Activated CD4-positive, alpha-beta memory T cell treated with anti-CD3 and anti-CD28 coated beads, Interleukin-2, amount 10 ng/mL, durations not matched to agents 7 days and 5 days (primary cell): ENCODE measurements at places on chromosomes 7 and 10. TPM values are rescaled to one million over a fixed set of nuclear protein-coding genes. Genes with fewer than 3 reads are reported as not detected.

NRG3 gene
- total RNA-seq: not detected

HMX2 gene
- not detected for total RNA-seq

ASIC3 gene
- total RNA-seq: 5.5 TPM

LGI1 gene
- not detected for total RNA-seq

ADAMTS14 gene
- total RNA-seq: not detected

TMEM26 gene
- not detected for total RNA-seq

CPA2 gene
- not detected for total RNA-seq

EEF1AKMT2 gene
- 32.5 TPM for total RNA-seq

CHN2 gene
- total RNA-seq: 6.8 TPM

SPDYE2 gene
- not detected for total RNA-seq

NPFFR1 gene
- total RNA-seq: not detected

CTAGE8 gene
- total RNA-seq: 1.4 TPM

DNAJC1 gene
- 35.7 TPM for total RNA-seq

EFCAB10 gene
- not detected for total RNA-seq

USP54 gene
- 3.4 TPM for total RNA-seq

BICC1 gene
- total RNA-seq: 0.08 TPM

CH25H gene
- not detected for total RNA-seq

KLF6 gene
- total RNA-seq: 220 TPM

TFPI2 gene
- total RNA-seq: not detected

DNA sequence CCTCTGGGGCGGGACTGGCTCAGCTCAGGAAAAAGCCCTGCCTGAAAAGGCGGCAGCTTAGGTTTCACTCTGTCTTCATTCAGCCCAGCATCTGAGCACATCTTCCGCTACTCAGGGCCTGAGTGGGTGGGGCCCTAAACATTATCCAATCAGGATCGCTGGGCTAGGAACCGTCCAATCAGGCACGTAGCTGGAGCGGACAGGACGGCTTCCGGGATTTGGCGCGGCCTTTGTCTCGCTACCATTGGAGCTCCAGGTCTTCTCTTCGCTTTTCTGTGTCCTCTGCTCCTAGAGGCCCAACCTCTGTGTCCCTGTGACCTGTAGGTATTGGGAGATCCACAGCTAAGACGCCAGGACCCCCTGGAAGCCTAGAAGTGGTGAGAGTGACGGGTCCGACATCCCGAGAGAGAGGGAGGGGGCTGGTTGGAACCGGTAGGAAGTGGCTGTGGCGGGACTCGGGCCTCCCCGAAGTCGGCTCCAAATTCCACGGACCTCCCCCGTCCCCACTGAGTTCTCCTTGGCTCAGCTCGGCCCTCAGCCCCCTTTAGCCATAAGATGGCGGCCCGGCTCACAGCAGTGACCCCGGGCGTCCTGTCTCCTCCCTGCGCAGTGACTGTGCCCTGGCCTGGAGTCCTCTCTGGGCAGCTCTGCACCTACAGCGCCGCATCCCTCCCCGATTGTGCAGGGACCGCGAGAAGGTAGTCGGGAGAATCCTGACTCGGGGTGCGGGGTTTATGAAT lies 99.1 kb downstream of the ZNF680 start:
- H3K27me3 ChIP-seq: no peaks in the 10 kb centered on the region
- no peak overlapping the region for H3K27ac ChIP-seq
- no peaks in the 10 kb centered on the region for H3K36me3 ChIP-seq
- H3K4me3 ChIP-seq: peak overlapping the region; percentile 7
- DNase-seq: peak; percentile 16
- H3K4me1 ChIP-seq: no peaks in the 10 kb centered on the region

GRCh38 chr7:137951700-137952425 lies 50.0 kb downstream of the CREB3L2 start:
- no peaks in the 10 kb centered on the region for H3K27me3 ChIP-seq
- peaks cover 5% of the 10 kb centered on the region for H3K36me3 ChIP-seq
- peaks cover 15% of the 10 kb centered on the region for H3K4me1 ChIP-seq
- H3K4me3 ChIP-seq: no peak overlapping the region
- H3K27ac ChIP-seq: no peak overlapping the region

DNA sequence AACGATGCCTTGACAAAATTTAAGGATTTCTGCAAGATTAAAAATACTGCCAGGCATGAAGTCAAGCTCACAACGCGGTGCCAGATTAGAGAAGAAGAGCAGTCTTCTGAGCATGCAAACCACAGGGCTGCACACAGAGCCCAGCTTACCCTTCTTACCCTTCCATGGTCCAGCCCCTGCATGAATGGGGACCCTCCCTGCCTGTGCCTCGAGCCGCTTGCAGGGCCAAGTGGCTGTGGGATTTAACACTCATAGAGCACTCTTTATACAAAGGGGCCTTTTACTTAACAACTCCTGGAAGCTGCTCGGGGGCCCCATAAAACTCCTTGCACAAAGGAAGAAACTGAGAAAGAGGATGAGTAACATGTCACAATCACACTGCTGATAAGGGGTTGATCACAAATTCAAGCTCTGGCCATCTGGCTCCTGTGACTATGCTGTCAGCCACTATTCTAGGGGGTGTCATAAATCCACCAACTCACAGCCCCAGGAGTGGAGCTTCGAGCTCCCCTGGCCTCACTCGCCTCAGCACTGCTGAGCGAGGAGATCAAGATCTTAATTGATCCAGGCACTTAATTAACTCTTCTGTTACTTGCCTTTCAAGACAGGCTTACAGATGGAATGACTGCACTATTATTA lies 514.8 kb downstream of the TNS3 start:
- H3K27ac ChIP-seq: no peak overlapping the region
- DNase-seq: no peak
- H3K4me1 ChIP-seq: no peaks in the 10 kb centered on the region
- H3K27me3 ChIP-seq: no peaks in the 10 kb centered on the region

DNA sequence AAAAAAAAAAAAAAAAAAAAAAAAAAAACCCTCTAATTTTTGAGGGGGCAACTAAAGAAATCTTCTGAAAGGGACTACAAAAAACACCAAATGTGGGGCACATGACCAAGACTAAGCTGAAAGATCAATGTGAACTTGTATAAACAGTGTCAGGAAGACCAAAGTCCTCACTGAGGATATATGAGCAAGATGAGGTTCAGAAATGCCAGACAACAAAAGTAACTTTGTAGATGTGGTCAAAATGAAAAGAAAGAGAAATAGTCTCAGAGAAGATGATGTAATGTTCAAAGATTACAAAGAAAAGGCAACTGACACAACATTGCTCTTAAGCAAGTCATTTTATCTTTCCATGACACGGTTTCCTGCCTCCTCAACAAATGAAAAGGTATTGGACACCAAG lies 48.7 kb upstream of the PTPRZ1 start:
- H3K27ac ChIP-seq: no peak overlapping the region
- H3K36me3 ChIP-seq: no peaks in the 10 kb centered on the region
- no peak for DNase-seq

DNA sequence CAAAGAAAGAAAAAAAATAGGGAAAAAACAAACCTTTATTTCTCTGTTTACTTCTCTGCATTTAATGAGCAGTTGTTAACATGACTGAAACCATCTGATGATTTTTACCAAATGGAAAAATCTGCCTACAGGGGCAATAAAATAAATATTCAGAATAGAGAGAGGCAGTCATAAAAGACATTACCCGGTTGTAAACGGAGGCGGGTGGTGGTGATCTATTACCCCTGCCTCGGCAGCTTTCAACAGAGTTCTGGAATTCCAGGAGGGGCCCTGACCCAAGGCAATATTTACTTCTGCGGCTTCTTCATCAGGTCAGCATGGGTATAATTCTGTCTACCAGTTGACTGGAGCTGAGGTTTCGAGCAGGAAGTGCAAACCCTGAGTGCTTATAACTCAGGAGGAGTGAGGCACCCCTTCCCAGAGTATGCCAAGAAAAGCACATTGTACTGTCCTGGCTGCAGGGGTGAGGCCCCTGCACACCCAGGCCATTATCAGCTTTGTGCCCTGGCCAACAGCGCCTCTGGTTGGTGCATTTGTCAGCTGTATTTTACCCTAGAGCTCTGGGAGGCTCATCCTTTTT lies 8.2 kb upstream of the CXCL12 start:
- DNase-seq: no peak
- no peak overlapping the region for H3K27ac ChIP-seq
- H3K36me3 ChIP-seq: no peaks in the 10 kb centered on the region
- H3K4me1 ChIP-seq: no peaks in the 10 kb centered on the region
- peaks cover 4% of the 10 kb centered on the region for H3K27me3 ChIP-seq
- no peak overlapping the region for H3K4me3 ChIP-seq

DNA sequence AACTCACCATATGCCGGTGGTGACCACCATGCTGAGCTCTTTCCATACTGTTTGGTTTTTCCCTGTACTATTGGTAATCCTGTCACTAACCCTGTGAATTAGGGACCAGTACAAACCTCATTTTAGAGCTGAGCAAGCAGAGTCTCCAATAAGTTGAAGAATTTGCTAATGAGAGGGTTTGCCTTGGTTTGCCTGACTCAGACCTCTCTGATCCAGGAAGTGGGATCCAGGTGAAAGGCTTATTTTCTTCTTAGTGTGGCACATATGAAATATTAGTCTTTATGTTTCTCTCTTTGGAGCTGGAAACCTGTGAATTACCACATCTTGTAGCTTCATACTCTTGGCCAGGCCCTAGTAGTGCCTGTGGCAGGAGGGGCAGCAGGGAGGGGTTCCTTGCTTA lies 114.1 kb upstream of the IGFBP3 start:
- no peak overlapping the region for H3K27ac ChIP-seq
- no peaks in the 10 kb centered on the region for H3K27me3 ChIP-seq
- no peak for DNase-seq
- no peak overlapping the region for H3K4me3 ChIP-seq

GRCh38 chr10:2543142-2543886 lies 524.0 kb upstream of the PFKP start:
- no peak overlapping the region for H3K27ac ChIP-seq
- no peaks in the 10 kb centered on the region for H3K27me3 ChIP-seq
- no peak overlapping the region for H3K4me3 ChIP-seq
- H3K36me3 ChIP-seq: no peaks in the 10 kb centered on the region

GRCh38 chr10:121830101-121830500 lies 97.7 kb downstream of the ATE1 start:
- H3K36me3 ChIP-seq: peaks cover 24% of the 10 kb centered on the region
- DNase-seq: no peak
- H3K27ac ChIP-seq: no peak overlapping the region
- no peak overlapping the region for H3K4me3 ChIP-seq

GRCh38 chr10:61016630-61017029 lies 72.6 kb upstream of the RHOBTB1 start:
- no peak overlapping the region for H3K4me3 ChIP-seq
- H3K36me3 ChIP-seq: no peaks in the 10 kb centered on the region
- H3K27ac ChIP-seq: no peak overlapping the region
- peaks cover 6% of the 10 kb centered on the region for H3K27me3 ChIP-seq
- no peak for DNase-seq

- H3K4me3 ChIP-seq: no peak overlapping the region
These were observed 155.4 kb downstream of the ATE1 start for GRCh38 chr10:121772406-121772805.

- H3K36me3 ChIP-seq: no peaks in the 10 kb centered on the region
- H3K27me3 ChIP-seq: no peaks in the 10 kb centered on the region
- DNase-seq: no peak
- no peak overlapping the region for H3K27ac ChIP-seq
These were observed 145.2 kb downstream of the ST7 start for GRCh38 chr7:117098457-117098856.

DNA sequence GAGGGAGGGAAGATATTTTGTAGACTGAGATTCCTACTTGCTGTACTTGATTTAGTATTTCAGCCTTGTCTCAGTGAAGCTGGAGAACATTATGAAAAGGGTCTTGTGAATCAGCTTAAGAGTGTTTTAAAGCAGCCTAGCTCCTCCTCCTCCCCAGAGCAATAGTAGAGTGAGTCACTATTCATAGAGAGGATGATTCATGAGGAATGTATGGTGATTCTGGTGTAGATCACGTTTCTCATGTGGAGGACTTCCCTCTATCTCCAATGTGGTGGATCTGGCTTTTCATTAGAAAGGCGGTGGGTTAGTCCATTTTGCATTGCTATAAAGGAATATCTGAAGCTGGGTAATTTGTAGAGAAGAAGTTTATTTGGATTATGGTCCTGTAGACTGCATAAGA lies 340.1 kb upstream of the CHRM2 start:
- no peak overlapping the region for H3K4me3 ChIP-seq
- no peaks in the 10 kb centered on the region for H3K36me3 ChIP-seq
- H3K4me1 ChIP-seq: no peaks in the 10 kb centered on the region

GRCh38 chr7:16587790-16588189 lies 57.8 kb downstream of the ANKMY2 start:
- H3K27me3 ChIP-seq: no peaks in the 10 kb centered on the region
- H3K27ac ChIP-seq: no peak overlapping the region
- no peak overlapping the region for H3K4me3 ChIP-seq
- no peak for DNase-seq

GRCh38 chr7:86012971-86013370 lies 630.7 kb upstream of the GRM3 start:
- DNase-seq: no peak
- no peak overlapping the region for H3K4me3 ChIP-seq
- H3K27ac ChIP-seq: no peak overlapping the region
- no peaks in the 10 kb centered on the region for H3K4me1 ChIP-seq

DNA sequence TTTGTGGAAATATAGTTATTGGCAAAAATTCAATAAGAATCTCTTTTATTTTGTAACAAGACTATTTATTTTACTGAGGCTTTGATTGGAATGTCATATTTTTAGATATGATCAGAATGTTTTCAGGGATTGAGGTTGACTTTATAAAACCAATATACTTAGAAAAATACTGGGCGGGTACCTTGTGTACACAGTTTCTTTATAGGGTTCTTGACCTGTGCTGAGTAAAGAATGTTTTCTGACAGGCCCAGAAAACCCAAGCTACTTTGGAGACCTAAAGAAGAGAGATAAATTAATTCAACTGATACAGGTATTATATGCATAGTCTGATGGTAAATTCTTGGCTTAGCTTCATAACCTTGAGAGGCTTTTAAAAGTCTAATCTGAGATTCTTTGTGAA lies 23.9 kb upstream of the SPAM1 start:
- H3K36me3 ChIP-seq: no peaks in the 10 kb centered on the region
- no peaks in the 10 kb centered on the region for H3K27me3 ChIP-seq
- no peak overlapping the region for H3K4me3 ChIP-seq

GRCh38 chr10:67098461-67098860 lies 172.6 kb downstream of the LRRTM3 start:
- no peaks in the 10 kb centered on the region for H3K27me3 ChIP-seq
- no peak overlapping the region for H3K4me3 ChIP-seq
- H3K4me1 ChIP-seq: no peaks in the 10 kb centered on the region
- no peaks in the 10 kb centered on the region for H3K36me3 ChIP-seq
- no peak for DNase-seq

- DNase-seq: no peak
- peaks cover 83% of the 10 kb centered on the region for H3K4me1 ChIP-seq
- peaks cover 52% of the 10 kb centered on the region for H3K36me3 ChIP-seq
- peak overlapping the region; percentile 69 for H3K4me3 ChIP-seq
- H3K27ac ChIP-seq: peak overlapping the region; percentile 91
These were observed 90.6 kb downstream of the ARID5B start for GRCh38 chr10:61992059-61992460.
